ENCODE measurements at places on chromosomes 3 and 15. TPM values are rescaled to one million over a fixed set of nuclear protein-coding genes. Genes with fewer than 3 reads are reported as not detected.

- DNase-seq, result no peak
These were observed 12.3 kb upstream of the MB21D2 start for GRCh38 chr3:192929755-192930547.

DNA sequence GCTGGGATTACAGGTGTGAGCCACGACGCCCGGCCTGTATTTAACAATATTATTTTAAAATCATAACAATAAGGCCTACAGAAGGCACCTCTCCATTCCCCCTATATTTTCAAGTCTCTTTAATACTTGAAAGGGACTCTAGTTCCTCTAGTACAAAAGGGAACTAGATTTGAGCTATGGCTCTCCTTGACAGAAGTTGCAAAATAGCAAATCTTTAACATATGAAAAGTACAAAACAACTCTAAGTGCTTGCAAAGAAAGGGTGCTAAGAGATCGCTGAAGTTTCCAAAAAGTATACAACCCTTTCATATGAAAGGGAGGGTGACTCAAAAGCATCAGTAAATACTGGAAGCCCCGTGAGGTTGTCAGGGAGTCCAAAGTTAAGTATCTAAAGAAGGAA is 23.8 kb downstream of the AP3S2 start:
- DNase-seq, result no peak

DNA sequence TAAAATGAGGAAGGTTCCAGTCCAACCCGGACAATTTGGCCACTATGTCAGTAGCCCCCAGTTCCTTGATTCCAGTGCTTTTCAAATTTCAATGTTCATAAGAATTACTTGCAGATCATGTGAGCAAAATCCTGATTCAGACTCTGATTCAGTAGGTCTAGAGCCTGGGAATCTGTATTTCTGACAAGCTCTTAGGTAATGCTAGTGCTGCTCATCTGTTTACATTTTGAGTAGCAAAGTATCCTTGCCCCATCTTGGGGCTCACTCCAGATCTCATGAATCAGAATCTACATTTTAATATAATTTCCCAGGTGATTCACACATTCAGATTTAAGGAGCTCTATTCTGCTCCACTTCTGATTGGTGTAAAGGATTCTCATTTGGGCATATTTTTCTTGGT is 142.0 kb downstream of the NAALADL2 start:
- no peak for DNase-seq

DNA sequence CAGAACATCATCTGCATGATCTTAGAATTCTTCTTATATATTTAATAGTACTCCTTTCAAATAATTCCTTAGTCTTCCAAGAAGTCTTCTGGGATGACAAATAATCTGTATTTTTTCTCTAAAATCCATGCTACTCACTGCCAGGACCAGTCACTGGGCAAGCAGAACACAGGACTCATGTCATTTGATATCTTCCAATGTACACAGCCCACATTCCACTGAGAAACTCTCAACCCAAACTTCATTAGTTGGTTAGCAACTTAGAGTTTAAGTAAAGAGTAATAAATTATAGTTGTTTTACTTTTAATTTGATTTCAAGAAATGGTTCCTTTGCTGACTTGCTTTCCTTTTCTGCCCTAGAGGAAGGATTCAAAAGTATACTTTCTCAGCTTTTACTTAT is 317.0 kb downstream of the VGLL3 start:
- no peak for DNase-seq

- no peak for DNase-seq
These were observed 14.3 kb downstream of the CPN2 start for GRCh38 chr3:194336601-194337355.

LRRC58 gene
- 23.5 TPM for total RNA-seq

TLR9 gene
- total RNA-seq, result 1.7 TPM

Measured in Peyer's patch (tissue), 4 donors.